ENCODE measurements at places on chromosomes 7 and 10.

DNA sequence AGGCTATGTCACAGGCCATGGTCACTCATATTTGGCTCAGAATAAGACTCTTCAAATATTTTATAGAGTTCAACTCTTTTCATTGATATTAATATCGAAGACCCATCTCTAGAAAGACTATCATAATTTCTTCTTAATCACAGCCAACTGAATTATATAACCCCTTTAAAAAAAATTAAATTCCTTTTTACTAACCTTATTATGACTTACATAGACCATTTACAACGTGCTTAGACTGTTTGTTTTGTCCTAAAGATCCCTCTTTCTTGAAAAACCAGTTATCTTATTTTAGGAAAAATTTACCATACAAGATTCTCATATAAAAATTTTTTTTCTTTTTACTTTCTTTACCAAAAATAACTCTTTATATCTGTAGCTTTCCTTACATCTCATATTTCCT is 10.2 kb upstream of the TMEM254 start:
- no peak for DNase-seq

- no peak for DNase-seq
Measured at GRCh38 chr10:118286051-118286838, 55.9 kb downstream of the FAM204A start.

- no peak for DNase-seq
Measured at GRCh38 chr10:132740588-132740987, 45.4 kb downstream of the NKX6-2 start.

GRCh38 chr7:121166916-121167315 is 161.9 kb upstream of the WNT16 start:
- no peak for DNase-seq

DNA sequence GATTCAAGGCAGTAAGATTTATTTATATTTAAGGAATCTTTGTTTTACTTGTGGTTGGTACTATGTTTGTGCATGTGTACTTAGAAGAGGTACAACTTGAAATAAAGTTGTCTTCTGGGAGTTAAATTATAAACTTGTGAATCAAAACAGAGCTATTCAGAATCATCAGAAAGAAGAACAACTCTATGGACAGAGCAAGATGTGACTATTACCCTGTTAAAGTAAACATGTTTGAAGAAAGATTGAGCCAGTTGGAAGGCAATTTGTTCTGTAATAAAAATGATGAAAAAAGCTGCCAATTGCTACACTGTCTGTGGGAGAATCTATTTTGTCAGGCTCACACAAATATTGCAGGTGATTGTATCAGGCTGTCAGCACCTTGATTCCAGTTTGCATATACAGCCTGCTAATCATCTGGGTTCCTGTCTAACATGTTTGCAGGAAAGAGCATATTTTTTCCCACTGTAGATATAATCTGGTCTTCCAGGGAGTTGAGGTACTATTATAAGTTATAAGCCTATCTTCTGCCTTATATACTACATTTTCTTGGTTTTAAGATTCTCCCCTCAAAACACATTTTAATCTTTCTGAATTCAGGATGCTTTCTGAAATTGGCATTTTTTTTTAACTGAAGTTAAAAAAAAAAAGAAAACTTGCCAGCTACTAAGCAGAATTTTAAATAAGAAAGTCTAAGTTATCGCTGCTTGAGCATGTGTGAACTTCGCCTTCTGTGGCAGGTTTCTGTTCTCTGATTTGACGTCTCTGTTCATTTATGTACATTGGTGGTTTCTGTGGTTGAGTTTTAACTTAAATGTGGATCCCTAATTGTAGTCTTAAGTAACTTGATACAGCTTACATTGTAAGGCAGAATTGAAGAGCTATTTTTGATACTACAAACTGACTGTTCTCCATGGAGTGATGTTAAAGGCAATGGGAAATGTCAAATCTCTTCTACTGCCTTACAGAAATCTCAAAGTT is 46.0 kb downstream of the ZNRF2 start:
- no peak for DNase-seq

GRCh38 chr7:155269766-155270585 is 27.7 kb upstream of the INSIG1 start:
- DNase-seq = no peak

DNA sequence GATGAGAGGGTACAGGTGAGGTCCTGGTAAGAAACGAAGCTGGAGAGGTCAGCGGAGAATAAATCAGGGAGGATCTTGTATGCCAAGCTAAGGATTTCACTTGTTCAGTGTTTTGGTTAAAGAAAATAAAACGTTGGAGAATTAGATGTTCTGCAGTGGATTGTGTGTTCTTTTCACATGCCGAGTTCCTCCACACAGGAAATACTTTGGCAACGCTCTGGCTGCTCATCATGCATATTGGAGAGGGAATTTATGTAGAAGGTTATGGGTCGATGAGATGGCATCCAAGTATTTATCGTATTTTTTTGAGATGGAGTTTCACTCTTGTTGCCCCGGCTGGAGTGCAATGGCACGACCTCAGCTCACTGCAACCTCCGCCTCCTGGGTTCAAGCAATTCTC is 11.0 kb downstream of the RPS24 start:
- DNase-seq = no peak

DNA sequence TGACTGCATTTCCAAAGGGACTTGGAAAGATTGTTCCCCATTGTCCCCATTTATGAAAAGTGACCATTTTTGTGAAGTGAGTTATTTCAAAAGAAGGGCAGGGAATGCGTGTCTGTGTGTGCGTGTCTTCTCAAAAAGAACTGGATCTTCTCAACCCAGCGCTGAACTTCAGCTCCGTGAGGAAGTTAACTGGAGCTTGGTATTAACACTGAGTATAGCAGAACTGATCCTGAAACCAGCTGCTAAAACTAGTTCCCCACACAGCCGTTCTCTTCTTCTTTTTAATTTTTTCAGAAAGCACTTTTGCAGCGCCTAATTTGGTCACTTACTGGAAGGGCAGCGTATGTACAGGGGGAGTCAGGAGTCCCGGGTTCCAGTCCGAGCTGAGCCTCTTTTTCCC is 45.8 kb upstream of the PLEKHA1 start:
- DNase-seq = no peak

DNA sequence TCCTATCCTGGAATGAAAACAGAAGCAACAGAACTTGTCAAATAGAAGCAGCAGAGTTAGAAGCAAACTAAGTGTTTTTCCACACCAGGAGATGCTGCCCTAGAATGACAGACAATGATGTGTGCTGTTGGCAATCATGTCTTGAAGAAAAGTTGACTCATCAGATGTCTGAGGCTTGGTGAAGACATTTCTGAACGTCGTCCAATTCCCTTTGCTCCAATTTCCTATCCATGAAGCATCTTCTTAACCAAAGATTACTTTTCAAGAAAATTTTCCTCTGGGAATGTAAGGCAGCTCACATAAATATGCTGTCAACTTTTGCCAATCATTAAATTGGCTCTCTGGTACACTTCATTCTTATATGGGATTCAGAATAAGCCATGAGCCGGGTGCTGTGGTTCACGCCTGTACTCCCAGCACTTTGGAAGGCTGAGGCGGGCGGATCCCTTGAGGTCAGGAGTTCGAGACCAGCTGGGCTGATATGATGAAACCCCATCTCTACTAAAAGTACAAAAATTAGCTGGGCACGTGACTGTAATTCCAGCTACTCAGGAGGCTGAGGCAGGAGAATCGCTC is 34.6 kb downstream of the MALSU1 start:
- DNase-seq = no peak

DNA sequence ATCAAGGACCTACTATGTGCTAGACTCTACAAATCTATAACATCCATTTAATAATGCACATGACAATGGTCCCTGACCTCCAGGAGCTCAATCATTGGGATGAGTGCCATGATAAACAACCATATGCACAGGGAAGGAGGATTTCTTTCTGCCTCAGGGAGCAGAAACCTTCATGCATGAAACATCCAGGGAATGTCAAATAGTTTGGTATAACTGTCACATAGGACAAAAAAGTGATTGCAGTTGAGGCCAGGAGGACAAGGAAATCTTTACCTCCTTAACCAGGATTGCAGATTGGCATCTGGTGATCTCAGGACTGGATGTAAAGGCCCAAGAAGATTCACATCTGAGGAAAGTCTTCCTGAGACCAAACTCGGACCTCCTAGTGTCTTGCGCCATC is 993.1 kb downstream of the KCNMA1 start:
- DNase-seq = no peak

DNA sequence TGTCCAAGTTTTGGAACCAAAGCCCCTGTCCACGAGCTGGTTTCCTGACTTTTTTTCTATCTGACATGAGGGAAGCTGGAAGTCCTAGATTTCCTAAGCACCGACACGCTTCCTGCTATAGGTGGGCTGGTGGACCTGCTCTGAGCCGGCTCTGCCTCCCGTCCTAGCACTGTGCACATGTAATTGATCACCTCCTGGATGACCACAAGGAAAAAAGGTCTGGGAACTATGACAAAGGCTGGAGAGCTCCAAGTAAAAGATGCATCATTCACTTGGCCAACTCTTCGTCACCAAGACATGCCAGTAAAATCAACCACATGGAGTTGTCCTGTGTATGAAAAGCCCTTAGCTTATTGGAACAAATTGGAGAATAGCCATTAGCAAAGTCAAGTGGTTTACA is 104.8 kb downstream of the ITIH5 start:
- no peak for DNase-seq

DNA sequence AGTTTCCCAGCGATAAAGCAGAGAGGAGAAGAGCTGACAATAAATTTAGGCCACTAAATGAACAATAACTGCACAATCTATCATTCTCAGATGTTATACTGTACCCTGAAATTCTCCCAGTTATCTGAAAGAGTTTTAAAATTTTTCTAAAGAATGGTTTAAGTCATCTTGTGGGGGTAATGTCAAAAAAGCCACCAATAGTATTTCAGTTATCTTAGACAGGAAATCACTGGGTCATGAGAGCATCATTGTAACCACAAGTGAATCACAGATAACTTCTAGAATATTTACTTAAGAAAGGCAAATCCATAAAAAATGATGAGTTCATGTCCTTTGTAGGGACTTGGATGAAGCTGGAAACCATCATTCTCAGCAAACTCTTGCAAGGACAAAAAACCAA is 147.1 kb downstream of the DNAJB9 start:
- DNase-seq = no peak

GRCh38 chr10:43806831-43807640 is 158.4 kb upstream of the ZNF32 start:
- DNase-seq = no peak

- no peak for DNase-seq
Measured at GRCh38 chr10:101062232-101063049, 652 bp downstream of the KAZALD1 start.

DNA sequence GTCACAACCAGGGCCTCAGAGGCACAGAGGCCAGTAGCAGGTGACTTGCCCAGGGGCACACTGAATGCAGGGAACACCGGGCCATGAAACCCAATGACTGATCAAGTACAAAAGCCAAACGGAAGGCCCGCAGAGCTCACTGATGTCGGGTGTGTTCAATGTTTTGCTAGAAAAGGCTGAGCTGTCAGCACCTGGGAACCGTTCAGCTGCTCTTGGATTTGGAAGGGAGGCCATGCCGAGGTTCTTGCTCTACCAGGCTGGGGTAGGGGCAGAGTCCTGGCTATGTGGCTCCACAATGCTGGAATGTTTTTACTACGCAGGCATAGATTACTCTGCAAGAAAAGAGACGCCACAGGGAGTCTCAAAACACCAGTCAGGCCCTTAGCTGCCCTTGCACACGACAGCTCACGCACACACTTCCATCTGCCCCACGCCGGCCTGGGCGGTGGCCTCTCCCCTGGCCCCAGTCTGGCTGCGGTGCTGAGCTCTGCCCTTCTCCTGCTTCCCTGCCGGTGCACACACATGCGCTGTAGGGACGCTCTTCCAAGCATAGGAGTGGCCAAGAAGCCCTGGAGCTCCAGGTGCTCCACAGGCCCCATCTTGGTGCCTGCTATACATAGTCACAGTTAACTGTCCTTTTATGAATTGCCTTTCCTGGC is 79.9 kb downstream of the ZRANB1 start:
- peak; percentile 39 for DNase-seq

DNA sequence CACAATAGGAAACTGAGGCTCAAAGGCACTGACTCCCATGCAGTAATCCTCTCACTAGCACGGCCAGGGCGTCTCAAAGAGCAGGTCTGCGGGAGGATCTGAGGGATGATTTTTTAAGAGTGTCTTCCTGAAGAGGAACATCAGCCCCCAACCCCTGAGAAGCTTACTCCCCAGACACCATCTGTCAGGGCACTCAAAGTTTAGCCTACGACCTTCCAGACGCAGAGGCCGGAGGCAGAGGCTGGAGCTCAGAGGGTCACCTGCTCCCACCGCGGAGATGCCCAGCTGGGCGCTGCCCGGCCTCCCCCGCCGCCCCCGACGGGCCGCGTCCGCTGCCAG is 1.7 kb downstream of the ZNF777 start:
- peak; percentile 74 for DNase-seq

DNA sequence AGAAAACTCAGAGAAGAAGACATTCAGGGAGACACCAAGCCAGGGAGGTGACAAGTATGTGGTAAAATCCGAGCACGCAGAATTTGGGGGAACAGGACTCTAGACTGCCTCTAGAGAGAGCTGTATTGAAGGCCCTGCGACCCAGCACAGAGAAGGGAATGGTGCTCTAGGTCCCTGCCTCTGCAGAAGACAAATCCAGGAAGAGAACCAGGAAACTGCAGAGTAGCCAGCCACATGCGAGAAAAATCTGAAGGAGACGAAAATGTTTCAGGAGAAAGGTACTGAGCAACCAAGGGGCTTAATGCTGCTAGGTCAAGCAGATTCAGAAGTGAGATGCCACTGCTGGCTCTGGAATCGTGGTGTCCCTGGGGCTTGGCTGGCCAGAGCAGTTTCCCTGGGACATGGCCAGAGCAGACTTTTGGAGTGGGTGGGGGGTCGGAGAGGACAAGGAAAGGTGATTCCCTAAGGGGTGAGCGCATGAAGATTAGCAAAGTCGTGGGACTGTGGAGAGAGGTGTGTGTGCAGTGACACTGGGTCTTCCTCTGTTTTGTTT is 158.0 kb upstream of the KLF6 start:
- DNase-seq = no peak

GRCh38 chr7:32150039-32150438 is 79.8 kb upstream of the PDE1C start:
- no peak for DNase-seq

DNA sequence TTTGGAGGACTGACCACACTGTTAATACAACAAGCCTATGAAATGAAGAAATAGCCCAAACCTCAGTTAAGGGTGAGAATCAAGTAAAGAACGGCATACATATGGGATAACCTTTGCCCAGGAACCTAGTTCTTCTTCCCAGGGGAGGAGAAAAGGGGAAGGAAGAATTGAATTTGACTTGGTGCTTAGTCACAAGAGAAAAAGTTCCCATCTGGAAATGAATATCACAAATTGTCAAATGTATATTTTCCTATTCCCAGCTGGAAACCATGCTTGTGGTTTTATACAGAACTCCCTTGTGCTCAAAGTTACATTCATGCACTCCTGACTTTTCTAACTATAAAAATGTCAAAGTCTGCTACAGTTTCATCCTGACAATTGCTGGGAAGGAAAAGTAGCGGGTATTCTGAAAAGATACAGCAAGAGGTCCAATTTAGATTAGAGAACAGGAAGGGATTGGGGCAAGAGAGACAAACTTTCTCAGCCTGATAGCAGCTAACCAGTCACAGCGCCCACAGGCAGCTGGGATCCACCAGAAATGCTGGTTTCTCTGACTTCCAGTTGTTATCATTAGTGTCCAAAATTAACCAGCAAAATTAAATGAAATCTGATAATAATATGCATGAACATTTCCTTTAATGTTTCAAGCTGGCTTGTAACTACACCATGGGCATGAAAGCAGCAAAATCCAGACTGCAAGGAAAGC is 18.6 kb upstream of the GSAP start:
- DNase-seq = no peak

- DNase-seq = no peak
Measured at GRCh38 chr7:150586785-150587152, 19.6 kb downstream of the GIMAP4 start.

GRCh38 chr7:138468244-138469123 is 8.4 kb downstream of the TRIM24 start:
- DNase-seq = no peak

- no peak for DNase-seq
Measured at GRCh38 chr10:79203833-79204232, 135.1 kb downstream of the ZMIZ1 start.
